Activated T-helper 2 cell treated with anti-CD3 and anti-CD28 coated beads, Interferon-gamma antibody, Interleukin-2, Interleukin-4, amounts not matched to agents 10 μg/mL and 5 μg/mL and 100 μg/mL, durations not matched to agents 14 hours and 24 hours and 36 hours (primary cell): ENCODE measurements at places on chromosomes 3 and 15. TPM values are rescaled to one million over a fixed set of nuclear protein-coding genes. Genes with fewer than 3 reads are reported as not detected.

- no peak for DNase-seq
- H3K36me3 ChIP-seq: no peaks in the 10 kb centered on the region
- H3K27me3 ChIP-seq: peaks cover 23% of the 10 kb centered on the region
- H3K4me1 ChIP-seq: no peaks in the 10 kb centered on the region
- H3K27ac ChIP-seq: no peak overlapping the region
These were observed 46.1 kb downstream of the IL16 start for GRCh38 chr15:81242778-81243177.

- no peaks in the 10 kb centered on the region for H3K27me3 ChIP-seq
- no peaks in the 10 kb centered on the region for H3K4me1 ChIP-seq
- no peak overlapping the region for H3K4me3 ChIP-seq
- no peak for DNase-seq
- H3K36me3 ChIP-seq: no peaks in the 10 kb centered on the region
These were observed 163.6 kb downstream of the FAM43A start for GRCh38 chr3:194849166-194849875.

- peaks cover 35% of the 10 kb centered on the region for H3K27me3 ChIP-seq
- H3K4me1 ChIP-seq: no peaks in the 10 kb centered on the region
- no peak for DNase-seq
- H3K36me3 ChIP-seq: no peaks in the 10 kb centered on the region
- no peak overlapping the region for H3K27ac ChIP-seq
- H3K4me3 ChIP-seq: no peak overlapping the region
These were observed 229.7 kb upstream of the TLE3 start for GRCh38 chr15:70327328-70327855.

DNA sequence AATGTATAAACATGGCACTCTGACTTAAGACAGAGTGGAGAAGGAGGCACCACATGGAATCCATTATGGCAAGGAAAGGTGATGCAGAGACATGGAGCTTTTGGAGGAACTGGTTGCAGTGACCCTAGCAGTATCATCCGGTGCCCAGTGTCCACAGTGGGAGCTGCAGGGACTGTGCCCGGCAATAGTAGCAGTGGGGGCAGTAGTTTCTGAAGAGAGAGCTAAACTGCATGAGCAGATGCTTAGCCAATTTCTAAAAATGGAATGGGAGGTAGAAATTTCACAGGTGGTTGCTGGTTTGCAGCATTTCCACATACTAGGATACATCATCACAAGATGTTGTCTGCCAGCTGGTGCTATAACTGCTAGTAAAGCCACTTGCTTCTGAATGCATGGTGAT, 7.8 kb upstream of the TM2D3 start:
- no peak overlapping the region for H3K4me3 ChIP-seq
- peaks cover 5% of the 10 kb centered on the region for H3K4me1 ChIP-seq
- no peak overlapping the region for H3K27ac ChIP-seq
- DNase-seq: no peak
- H3K36me3 ChIP-seq: peaks cover 6% of the 10 kb centered on the region

GRCh38 chr3:47260605-47261004, 22.0 kb downstream of the KIF9 start:
- H3K4me3 ChIP-seq: no peak overlapping the region
- no peak overlapping the region for H3K27ac ChIP-seq
- H3K4me1 ChIP-seq: no peaks in the 10 kb centered on the region
- no peaks in the 10 kb centered on the region for H3K36me3 ChIP-seq

DNA sequence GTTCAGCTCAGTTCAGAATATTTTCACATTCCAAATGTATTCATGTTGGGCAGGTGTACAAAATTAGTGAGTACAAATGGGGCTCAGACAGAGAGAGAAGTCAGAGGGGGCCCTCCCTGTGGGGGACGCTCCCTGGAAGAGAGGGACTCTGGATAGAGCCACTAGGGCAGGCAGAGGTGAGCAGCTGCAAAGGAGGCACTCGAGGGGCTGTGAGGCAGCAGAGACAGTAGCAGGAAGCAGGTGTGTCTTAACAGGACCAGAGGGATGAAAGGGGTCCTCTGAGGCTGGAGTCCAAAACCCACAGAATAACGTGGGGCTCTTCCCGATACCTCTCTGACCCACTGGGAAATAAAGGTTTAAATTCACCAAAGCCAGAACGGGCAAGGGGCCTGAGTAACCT, 127.1 kb downstream of the MEGF11 start:
- H3K4me1 ChIP-seq: no peaks in the 10 kb centered on the region
- no peak overlapping the region for H3K27ac ChIP-seq
- no peak overlapping the region for H3K4me3 ChIP-seq
- no peaks in the 10 kb centered on the region for H3K36me3 ChIP-seq
- no peak for DNase-seq

- H3K4me3 ChIP-seq: peak overlapping the region; percentile 88
- DNase-seq: no peak
- peaks cover 54% of the 10 kb centered on the region for H3K4me1 ChIP-seq
- H3K27ac ChIP-seq: peak overlapping the region; percentile 87
- no peaks in the 10 kb centered on the region for H3K27me3 ChIP-seq
- peaks cover 36% of the 10 kb centered on the region for H3K36me3 ChIP-seq
These were observed 627 bp upstream of the FAM131A start for GRCh38 chr3:184336547-184337398.

GRCh38 chr3:140472306-140473020, 205.4 kb upstream of the TRIM42 start:
- DNase-seq: no peak
- H3K27me3 ChIP-seq: peaks cover 2% of the 10 kb centered on the region
- no peak overlapping the region for H3K4me3 ChIP-seq
- no peak overlapping the region for H3K27ac ChIP-seq
- H3K36me3 ChIP-seq: no peaks in the 10 kb centered on the region
- H3K4me1 ChIP-seq: no peaks in the 10 kb centered on the region

DNA sequence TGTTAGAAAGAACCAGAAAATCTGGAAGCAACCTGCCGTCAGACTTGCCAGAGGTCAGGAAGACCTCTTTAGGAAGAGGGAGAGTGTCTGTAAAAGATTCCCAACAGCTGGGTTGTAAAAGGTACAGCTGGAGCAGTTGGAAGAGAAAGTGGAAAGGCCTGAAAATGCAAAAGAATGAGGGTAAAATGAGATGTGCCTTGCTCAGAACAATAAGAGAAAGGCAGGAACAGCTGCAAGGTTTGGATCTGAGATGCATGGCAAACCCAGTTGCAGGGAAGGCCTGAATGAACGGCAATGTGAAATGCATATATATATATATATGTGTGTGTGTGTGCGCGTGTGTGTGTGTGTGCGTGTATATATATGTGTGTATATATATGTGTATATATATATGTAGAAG, 88.1 kb downstream of the ZIC1 start:
- H3K4me3 ChIP-seq: no peak overlapping the region
- H3K4me1 ChIP-seq: no peaks in the 10 kb centered on the region
- DNase-seq: no peak
- H3K27me3 ChIP-seq: no peaks in the 10 kb centered on the region
- no peak overlapping the region for H3K27ac ChIP-seq
- H3K36me3 ChIP-seq: no peaks in the 10 kb centered on the region

GRCh38 chr3:181326637-181327223, 337.2 kb upstream of the DNAJC19 start:
- H3K4me3 ChIP-seq: no peak overlapping the region
- no peak for DNase-seq
- H3K4me1 ChIP-seq: no peaks in the 10 kb centered on the region
- H3K27me3 ChIP-seq: no peaks in the 10 kb centered on the region
- no peak overlapping the region for H3K27ac ChIP-seq

GRCh38 chr3:98784666-98785600, 21.8 kb downstream of the ST3GAL6 start:
- H3K4me1 ChIP-seq: peaks cover 35% of the 10 kb centered on the region
- H3K27ac ChIP-seq: no peak overlapping the region
- DNase-seq: no peak
- no peak overlapping the region for H3K4me3 ChIP-seq
- no peaks in the 10 kb centered on the region for H3K36me3 ChIP-seq

DNA sequence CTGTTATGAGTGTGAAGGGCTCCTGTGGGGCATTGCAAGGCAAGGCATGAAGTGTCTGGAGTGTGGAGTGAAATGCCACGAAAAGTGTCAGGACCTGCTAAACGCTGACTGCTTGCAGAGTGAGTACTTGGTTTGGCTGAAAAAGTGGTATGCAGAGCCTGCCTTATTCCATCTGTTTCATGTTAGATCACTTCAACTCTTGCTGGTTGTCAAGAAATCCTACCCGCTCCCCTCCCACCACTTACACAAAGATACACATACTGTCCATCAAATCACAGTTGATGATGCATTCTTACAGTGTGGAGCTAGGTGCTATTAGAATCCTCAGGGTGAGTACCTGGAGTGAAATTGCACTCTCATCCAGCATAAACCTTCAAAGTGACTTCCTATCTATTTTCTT, 272.1 kb downstream of the UNC13C start:
- H3K4me1 ChIP-seq: no peaks in the 10 kb centered on the region
- no peaks in the 10 kb centered on the region for H3K36me3 ChIP-seq
- H3K27ac ChIP-seq: no peak overlapping the region
- H3K27me3 ChIP-seq: no peaks in the 10 kb centered on the region
- DNase-seq: no peak
- H3K4me3 ChIP-seq: no peak overlapping the region

DNA sequence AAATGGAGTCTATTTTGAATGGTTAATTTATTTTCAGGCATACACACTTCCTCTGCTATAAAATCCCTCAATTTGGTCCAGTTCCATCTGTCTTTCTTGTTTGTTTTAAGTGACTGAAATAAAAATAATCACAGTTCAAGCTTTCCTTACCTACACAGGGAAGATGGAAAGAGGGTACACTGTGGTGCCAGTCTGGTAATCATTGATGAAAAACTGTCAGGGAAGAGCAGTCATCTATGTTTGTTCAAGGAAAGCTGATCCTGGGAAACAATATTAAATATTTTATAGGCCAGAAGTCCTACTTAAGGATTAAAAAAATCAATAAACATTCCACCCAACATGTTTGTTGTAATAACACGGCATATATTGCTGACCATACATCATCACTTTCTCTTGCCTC, 115.2 kb upstream of the KCNMB2 start:
- H3K27me3 ChIP-seq: peaks cover 2% of the 10 kb centered on the region
- H3K4me3 ChIP-seq: no peak overlapping the region
- H3K27ac ChIP-seq: no peak overlapping the region
- H3K4me1 ChIP-seq: no peaks in the 10 kb centered on the region
- no peaks in the 10 kb centered on the region for H3K36me3 ChIP-seq

DNA sequence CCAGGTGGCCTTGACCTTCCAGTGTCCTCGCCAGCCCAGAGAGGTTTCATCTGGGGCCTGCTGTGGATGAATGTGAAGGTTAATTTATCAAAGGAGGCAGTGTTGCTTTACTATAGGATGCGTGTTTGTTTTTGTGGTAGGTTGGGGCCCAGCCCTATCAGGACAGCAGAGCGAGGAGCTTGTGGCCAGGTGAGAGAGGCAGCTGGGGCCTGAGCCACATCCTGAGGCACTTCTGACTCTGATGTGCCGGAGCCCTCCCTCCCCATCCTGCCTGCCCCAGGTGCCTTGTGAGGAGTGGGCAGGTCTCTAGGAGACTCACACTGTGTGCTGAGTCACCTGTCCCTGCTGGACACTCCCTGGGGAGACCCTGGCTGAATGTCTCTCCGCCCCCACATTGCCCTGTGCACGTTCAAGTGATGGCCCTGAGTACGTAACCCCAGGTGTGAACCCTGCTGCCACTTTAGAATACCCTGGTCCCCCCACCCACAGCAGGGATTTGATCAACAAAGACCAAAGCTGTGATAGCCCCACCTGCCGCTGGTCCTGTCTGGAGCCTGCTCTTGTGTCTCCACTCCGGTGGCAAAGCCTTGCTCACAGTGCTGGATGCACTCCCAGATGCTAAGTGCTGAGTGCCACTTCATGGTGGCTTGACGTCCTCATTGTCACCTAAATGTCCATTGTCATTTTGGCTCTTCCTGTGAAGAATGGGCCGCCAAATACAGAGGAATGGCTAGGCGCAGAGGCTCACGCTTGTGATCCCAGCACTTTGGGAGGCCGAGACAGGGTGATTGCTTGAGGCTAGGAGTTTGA, 16.0 kb downstream of the FBLN2 start:
- H3K4me3 ChIP-seq: no peak overlapping the region
- DNase-seq: no peak
- peaks cover 12% of the 10 kb centered on the region for H3K27me3 ChIP-seq
- no peak overlapping the region for H3K27ac ChIP-seq

DNA sequence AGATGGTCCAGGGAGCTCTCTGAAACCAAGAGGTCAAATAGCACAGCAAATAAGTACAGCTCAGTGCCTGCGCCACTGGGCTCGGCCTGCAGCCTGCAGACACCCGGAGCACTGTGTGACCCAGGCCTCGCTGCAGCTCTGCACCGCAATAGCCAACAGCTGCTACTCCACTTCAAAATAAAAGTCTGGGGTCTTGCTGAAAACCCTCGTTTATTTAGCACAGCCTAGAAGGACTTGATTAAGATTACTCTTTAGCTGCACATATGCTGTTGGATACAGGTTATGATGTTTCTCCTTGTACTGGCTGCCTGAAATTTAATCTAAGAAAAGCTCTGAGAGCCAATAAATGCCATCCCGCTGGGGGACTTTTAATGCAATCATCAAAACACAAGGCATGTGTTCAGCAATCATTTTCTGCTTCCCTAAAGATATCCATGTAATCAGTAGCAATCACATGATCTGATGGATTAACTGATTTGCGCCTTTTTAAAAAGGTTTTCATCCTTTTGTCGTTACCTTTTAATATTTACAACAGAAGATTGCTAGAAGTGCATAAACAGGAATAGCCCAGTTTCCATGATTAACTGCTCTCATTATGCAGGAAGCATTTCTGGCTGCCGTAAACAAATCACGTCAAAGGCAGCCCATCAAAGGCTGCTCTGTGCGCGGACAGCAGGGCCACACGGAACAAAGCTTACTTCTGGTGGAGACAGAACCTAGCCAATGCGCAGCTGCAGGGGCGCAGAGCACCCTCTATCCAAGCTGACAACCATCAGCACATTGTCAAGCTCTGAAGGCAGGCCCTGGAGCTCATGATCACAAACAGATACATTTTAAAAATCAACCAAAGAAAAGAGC, 58.8 kb downstream of the CLASP2 start:
- peak overlapping the region; percentile 22 for H3K4me3 ChIP-seq
- peaks cover 17% of the 10 kb centered on the region for H3K4me1 ChIP-seq
- no peaks in the 10 kb centered on the region for H3K27me3 ChIP-seq
- H3K27ac ChIP-seq: no peak overlapping the region
- no peak for DNase-seq
- peaks cover 14% of the 10 kb centered on the region for H3K36me3 ChIP-seq

- no peak overlapping the region for H3K27ac ChIP-seq
- no peaks in the 10 kb centered on the region for H3K36me3 ChIP-seq
- no peak overlapping the region for H3K4me3 ChIP-seq
- H3K27me3 ChIP-seq: no peaks in the 10 kb centered on the region
These were observed 132.7 kb upstream of the AGBL1 start for GRCh38 chr15:85947021-85947420.

Gene GABRR3
- total RNA-seq: not detected in 2 replicates

Gene DUOXA2
- total RNA-seq: not detected in 2 replicates

Gene TTLL13
- total RNA-seq: 0.34 and 1.3 TPM in 2 replicates

Gene CDHR4
- 0.16 TPM in 1 of 2 replicates, not detected in the other for total RNA-seq

Gene CTXN2
- total RNA-seq: 0.05 TPM in 1 of 2 replicates, not detected in the other

Gene GOLGA6B
- not detected in 2 replicates for total RNA-seq

Gene SLC12A1
- total RNA-seq: not detected in 2 replicates

Gene SLITRK3
- total RNA-seq: not detected in 2 replicates

Gene CYP8B1
- not detected in 2 replicates for total RNA-seq

Gene C3orf85
- total RNA-seq: not detected in 2 replicates

Gene TM4SF1
- total RNA-seq: not detected in 2 replicates

Gene FOXB1
- 11.8 and 12.7 TPM in 2 replicates for total RNA-seq
